Activated CD4-positive, alpha-beta T cell treated with anti-CD3 and anti-CD28 coated beads, Interleukin-2, Interleukin-6, amounts not matched to agents 100 ng/mL and 50 ng/mL, durations not matched to agents 16 hours and 8 hours (primary cell): ENCODE measurements at places on chromosomes 16 and 17.

DNA sequence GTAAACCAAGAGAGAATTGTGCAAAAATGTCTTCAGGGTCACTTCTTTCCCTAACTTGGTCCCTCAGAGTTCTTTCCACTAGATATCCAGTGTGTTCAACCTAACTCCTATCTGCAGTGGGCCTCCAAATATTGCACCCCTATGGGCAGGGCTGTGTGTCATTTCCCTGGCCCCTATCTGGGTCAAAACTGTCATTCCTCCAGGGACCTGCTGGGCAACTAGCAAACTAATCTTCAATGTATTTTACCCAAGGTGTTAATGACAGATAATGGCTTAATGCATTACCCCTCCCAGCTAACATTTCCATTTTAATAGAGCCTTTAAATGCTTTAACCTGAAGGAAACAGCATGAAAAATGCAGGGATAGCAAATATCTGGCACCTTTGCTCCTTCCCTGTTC lies 25.8 kb upstream of the SKAP1 start:
- no peak for DNase-seq

GRCh38 chr16:23080747-23081146 lies 68.5 kb downstream of the USP31 start:
- no peak for DNase-seq

GRCh38 chr16:88570691-88571092 lies 489 bp downstream of the ZC3H18 start:
- DNase-seq: peak; percentile 59

GRCh38 chr17:40320756-40321523 lies 12.0 kb downstream of the RARA start:
- peak; percentile 44 for DNase-seq

GRCh38 chr16:522320-523096 lies 5.0 kb upstream of the CAPN15 start:
- DNase-seq: no peak

GRCh38 chr17:18138065-18138749 lies 29.7 kb downstream of the MYO15A start:
- DNase-seq: no peak

GRCh38 chr16:57529391-57530103 lies 6.8 kb downstream of the CCDC102A start:
- DNase-seq: no peak
